ENCODE measurements at places on chromosomes 12 and 14.

GRCh38 chr12:24088751-24089509 lies 139.5 kb upstream of the SOX5 start:
- no peak for DNase-seq

DNA sequence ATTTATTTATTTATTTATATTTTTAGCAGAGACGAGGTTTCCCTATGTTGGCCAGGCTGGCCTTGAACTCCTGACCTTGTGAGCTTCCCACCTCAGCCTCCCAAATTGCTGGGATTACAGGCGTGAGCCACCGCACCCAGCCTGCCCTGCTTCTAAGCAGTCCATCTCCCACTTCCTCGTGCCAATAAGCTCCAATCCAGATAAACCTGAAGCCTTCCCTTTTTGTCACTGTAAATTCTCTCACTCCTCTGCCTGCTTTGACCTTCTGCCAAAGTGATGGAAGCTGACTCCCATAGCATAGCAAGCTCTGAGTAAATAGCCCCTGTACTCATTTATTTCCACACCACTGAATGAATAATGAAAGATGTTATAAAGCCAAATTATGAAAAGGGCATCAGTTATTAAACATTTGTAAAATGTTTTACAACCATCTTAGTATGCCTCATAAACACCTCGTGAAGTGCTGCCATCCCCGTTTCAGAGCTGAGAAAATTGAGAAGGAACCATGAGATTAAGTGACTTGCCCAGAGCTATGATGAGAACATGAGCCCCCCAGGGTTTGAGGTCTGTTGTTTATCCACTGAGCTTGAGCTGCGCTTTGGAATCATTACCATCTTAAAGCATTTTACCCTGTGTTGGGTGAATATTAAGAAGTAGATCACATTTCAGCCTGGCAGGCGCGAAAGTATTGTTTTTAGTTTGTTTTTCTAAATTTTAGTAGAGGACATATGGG lies 30.4 kb downstream of the MANSC1 start:
- DNase-seq: no peak

GRCh38 chr14:36724162-36724561 lies 62.5 kb downstream of the PAX9 start:
- DNase-seq: no peak

DNA sequence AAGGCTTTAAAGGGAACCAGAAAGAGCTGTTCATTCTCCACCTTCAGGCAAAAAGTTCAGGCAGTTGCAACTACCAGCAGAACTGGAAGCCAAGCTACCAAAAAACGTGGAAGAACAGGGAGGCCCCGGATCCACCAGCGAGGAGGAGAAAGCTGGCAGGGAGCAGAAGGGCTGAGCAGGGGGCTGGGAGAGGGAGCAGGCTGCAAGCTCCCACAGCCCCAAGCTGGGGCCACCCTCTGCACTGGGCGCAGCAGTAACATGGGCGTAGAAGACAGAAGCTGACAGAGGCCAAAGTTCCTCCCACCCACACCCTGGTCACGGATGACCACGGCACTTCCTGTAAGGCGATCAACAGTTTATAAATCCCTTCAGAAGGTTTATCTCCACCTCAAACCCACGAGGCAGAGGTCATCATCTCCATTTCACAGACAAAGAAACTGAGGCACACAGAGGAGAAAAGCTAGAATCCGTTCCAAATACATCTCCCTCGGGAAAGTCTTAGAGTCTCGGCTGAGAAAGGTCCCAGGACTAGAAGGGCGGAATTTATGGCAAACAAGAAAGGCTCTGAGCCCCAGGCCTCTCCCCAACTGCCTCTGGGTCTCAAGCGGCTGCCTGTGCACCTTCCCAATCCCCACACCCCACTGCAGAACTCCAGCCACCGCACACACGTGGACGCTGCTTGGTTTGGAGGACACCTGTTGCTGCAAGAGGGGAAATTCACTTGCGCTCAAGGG lies 1.8 kb downstream of the CCDC85C start:
- no peak for DNase-seq

DNA sequence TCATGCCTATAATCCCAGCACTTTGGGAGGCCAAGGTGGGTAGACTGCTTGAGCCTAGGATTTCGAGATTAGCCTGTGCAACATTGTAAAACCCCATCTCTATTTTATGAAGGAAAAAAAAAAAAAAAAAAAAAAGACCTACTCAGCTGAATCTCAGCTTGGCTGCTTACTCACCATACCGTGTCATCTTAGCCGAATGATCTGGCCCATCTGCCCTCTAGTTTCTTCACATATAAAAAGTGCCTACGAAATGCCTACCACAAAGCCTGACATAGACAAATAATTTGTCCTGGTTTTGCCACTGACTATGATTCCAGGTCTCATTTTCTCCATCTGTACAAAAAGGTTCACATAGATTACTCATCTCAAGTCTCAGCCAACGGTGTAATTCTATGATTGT lies 10.1 kb downstream of the DIABLO start:
- DNase-seq: no peak

GRCh38 chr12:52004042-52004648 lies 2.6 kb upstream of the TAMALIN start:
- DNase-seq: no peak
